ENCODE measurements at places on chromosomes 7 and 10.

DNA sequence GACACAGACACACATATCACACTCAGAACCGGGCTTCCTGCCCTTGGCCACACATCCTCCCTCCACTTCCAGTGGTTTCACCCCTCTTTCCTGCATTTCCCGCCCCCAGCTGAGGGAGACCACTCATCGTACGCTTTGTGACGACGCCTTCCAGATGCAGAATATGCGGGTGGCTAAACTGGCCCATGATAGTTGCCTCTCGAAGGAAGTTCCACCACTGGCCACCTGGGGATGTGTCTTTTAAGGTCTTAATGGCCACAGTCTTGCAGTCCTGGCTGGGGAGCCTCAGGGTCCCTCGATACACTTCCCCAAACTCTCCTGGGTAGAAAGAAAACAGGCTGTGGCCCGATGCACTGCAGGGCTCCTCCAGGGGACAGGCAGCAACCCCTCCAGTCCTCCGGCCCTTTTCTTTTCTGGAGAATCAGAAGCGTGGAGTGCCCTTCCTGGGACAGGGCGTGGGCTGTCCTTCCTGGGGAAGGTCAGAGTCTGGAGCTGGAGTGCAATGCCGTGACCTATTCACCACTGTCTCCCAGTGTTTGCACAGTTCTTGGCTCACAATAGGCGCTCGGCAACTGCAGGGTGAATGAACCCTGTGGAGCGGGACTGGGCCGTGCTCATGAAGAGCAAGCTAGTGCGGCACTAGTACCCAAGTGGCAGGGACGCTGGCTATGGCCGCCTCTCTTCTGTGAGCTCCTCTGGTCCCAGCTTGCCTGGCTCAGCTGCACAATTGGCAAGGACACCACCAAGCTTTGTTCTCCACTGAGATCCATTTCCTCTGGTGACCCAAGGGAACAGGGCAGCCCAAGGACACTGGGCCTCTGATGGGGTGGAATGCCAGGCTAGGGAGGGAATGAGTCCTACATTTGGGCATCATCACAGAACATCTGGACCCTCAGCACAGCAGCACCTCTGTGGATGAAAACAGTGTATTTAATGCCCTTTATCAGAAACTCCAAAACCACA, 13.2 kb downstream of the EPHA1 start:
- DNase-seq, result peak; percentile 60

- DNase-seq, result no peak
These were observed 16.1 kb downstream of the USP6NL start for GRCh38 chr10:11595395-11595692.

DNA sequence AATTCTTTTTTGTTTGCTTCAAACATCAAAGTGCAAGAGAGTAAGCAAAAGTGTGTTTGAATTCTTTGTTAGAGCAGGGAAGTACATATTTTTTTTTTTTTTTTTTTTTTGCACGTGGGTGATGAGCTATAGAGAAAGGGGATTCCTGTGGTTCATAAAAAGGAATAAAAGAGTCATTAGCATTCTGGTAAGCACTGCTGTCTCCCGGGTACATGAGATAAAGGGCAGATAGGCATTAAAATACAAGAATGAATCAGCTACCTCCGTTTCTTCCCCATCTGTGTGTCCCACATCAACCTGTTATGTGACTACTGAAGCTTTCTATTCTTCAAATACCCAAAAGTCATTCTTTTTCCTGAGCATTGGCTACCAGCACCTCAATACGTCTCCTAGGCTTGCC, 102.4 kb upstream of the SEMA3D start:
- DNase-seq, result no peak

GRCh38 chr7:79159040-79159664, 294.3 kb downstream of the MAGI2 start:
- no peak for DNase-seq

GRCh38 chr10:82934947-82935346, 1060.0 kb downstream of the NRG3 start:
- no peak for DNase-seq

DNA sequence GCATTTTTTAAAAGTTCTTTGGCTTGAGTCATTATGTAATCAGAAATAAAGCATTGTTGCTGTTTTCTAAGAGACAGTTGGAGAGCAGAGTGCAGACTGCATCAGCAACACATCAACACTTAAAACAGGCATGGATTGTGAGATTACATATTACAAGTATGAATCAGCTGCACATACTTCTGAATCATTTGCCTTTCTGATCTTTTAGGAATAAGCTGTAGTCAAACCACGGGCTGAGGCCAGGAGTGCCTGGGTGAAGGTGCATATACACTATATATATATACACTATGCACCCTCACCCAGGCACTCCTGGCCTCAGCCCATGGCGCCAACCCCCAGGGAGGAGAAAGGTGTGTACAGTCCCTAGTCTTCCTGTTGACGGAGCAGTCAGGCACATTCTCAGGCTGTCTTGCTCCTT, 52.4 kb upstream of the DLX6 start:
- DNase-seq, result no peak
